ENCODE measurements at places on chromosomes 11 and 22. TPM values are rescaled to one million over a fixed set of nuclear protein-coding genes. Genes with fewer than 3 reads are reported as not detected.

- no peaks in the 10 kb centered on the region for H3K27me3 ChIP-seq
- H3K4me3 ChIP-seq, result no peak overlapping the region
- H3K4me1 ChIP-seq, result peaks cover 53% of the 10 kb centered on the region
Measured at GRCh38 chr11:934527-934926, 8.9 kb downstream of the AP2A2 start.

GRCh38 chr11:16763746-16764145 lies 25.3 kb downstream of the C11orf58 start:
- no peak overlapping the region for H3K4me3 ChIP-seq
- no peak for DNase-seq
- no peak overlapping the region for H3K27ac ChIP-seq
- H3K36me3 ChIP-seq, result peaks cover 9% of the 10 kb centered on the region

C11orf16 gene
- total RNA-seq, result not detected

DNA sequence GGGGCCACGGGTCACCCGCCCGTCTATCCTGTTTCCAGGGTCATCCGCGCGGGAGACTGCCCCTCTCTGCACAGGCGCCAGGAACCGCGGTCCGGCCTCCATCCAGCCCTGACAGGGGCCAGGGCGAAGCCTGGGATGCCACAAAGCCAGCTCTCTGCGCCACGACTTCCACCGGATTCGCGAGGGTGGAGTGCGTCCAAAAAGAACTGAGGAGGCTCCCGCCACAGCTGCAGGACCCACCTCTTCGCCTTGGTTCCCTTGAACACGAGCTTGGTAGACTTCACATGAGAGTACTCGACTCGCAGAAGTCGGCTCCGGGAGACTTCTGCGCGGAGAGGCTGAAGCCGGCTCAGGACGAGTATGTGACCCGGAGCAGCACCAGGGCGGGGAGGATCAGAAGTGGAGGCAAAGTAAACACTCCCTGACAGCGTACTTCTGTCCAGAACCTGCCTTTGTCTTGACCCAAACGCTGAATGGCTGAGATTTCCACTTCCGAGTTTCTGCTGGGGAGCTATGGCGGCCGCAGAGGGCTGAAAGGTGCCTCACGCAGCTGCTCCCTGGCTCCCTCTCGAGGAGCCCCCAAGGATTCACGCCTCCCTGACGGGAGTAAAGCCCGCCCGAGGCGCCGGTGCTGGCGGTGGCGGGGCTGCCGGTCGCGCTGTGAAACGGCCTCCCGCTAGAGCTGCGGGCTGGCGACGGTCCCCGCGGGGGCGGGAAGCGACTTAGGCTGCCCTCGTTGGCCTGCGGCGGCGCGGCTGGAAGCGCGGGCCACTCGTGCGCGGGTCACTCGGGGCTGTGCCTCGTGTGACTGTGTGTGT lies 4566.7 kb upstream of the OR11H1 start:
- H3K36me3 ChIP-seq, result peaks cover 8% of the 10 kb centered on the region
- no peak overlapping the region for H3K4me3 ChIP-seq
- H3K27me3 ChIP-seq, result no peaks in the 10 kb centered on the region
- no peak overlapping the region for H3K27ac ChIP-seq
- no peak for DNase-seq

DNA sequence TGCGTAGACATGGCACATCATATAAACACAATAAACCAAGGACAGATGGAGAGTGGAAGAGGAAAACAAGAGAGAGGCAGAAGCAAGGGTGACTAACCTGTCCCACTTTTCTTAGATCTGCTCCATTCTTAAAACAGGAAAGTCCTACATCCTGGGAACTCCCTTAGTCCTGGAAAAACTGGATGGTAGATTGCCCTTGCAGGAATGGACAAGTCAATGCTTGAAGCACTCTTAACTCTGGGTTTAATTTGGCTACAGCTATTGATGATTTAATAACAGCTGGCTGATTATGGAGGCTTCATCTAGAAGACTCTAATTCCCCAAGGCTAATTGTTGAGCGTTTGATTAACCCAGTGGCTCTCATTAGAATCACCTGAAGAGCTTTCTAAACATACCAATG lies 258.8 kb downstream of the MIAT start:
- H3K4me3 ChIP-seq, result no peak overlapping the region
- no peaks in the 10 kb centered on the region for H3K36me3 ChIP-seq
- no peak for DNase-seq
- H3K4me1 ChIP-seq, result peaks cover 3% of the 10 kb centered on the region
- no peak overlapping the region for H3K27ac ChIP-seq
- H3K27me3 ChIP-seq, result peaks cover 30% of the 10 kb centered on the region

SLC22A8 gene
- total RNA-seq, result not detected
